ENCODE measurements at places on chromosomes 5 and 9.
A peak's percentile ranks its signal among the peaks of the same experiment; 100 is the strongest.

- no peak for DNase-seq
These were observed 264.2 kb downstream of the TMEM38B start for GRCh38 chr9:105958587-105958986.

GRCh38 chr5:14745188-14745563 is 80.7 kb downstream of the OTULIN start:
- DNase-seq: no peak

DNA sequence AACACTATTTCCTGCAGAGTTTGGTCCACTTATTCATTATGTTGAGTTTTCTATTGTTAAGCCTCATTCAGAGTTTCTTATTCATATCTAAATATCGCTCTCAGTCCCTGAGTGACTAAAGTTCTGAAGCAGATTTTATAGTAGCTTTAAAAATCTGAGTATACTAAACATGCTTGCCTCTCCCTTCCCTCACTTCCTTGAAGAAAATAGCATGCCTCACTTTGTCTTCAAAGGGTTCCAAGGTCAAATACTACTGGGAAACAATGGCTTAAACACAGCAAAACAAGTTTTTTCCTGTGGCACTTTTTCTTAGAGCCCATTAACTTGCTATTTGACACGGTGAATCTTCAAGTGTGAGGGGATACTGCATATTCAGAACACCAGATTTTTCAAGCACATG is 41.1 kb upstream of the DAB2 start:
- DNase-seq: no peak

GRCh38 chr5:122723606-122724352 is 51.1 kb upstream of the SNX2 start:
- peak; percentile 63 for DNase-seq

DNA sequence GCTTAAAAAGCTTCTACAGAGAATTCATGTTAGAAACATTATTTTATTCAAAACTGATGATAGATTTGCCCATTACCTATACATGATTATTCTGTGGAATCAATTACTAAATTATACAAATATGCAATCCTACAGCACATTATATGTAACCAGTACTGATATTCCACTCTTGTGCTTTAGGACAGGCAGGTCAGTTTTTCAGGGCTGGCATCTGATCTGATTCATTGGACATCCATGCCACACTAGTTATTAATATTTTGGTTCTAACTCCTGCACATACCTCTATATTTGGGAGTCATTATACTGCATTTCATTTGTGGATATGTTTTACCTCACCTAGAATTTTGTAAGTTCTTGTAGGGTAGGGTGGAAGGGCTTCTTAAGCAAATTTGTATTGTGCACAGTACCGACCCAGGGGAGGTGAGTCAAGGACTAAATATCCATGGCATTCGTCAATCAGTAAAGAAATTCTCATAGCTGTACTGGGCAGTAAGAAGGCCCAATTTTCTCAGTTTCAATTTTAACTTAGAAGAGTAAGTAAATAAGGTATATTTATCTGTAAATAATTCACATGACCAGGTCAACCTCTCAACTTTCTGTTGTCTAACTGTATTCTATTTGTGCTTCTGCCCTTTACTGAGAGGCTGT is 33.5 kb downstream of the ELOVL7 start:
- no peak for DNase-seq

GRCh38 chr5:169152946-169153345 is 148.0 kb downstream of the SLIT3 start:
- no peak for DNase-seq

DNA sequence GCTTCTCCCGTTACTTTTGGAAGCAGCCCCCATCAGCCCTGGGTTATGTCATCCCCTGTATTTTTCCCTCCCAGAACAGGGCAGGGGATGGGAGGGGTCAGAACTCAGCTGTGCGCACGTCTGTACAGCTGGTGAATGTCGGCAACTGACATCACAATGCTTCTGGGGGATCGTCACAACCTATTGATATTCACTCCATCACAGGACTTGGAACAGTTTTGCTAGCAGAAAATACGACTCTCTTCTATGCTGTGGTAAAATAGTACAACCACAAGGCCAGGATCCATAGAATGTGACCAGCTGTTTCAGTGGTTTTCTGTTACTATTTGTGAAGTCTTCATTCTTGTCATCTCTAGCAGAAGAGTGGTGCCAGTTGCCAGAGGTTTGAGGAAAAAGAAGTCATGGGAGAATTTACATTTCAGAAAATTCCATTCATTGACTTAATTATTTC is 77.1 kb upstream of the KLF4 start:
- DNase-seq: no peak

- DNase-seq: no peak
These were observed 6.1 kb upstream of the C9orf152 start for GRCh38 chr9:110214090-110214489.

- DNase-seq: no peak
These were observed 904.5 kb downstream of the NR2F1-AS1 start for GRCh38 chr5:92676215-92677165.

DNA sequence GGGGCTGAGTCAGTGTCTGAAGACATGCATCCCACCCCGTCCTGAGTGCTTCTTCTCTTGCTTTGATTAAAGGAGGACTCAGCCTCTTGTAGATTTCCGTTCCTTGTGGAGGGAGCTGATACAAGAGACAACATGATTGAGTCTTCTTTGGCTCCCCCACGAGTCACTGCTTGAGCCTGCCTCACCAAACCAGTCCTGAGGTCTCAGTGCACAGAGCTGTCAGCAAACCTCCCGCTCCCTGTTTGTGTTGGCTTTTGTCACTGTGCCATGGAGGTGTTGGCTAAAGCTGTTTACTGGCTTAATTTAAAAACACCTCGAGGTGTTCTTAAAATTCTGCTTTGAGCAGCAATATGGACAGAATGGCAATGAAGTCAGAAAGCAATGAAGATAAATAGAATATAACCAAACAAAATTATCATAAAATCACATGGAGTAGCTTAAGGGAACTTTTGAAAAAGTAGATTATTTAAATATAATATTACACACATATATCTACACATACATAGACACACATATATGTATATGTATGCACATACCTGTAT is 234.1 kb upstream of the ANKRD55 start:
- DNase-seq: no peak

GRCh38 chr9:72880821-72881220 is 72.0 kb downstream of the ALDH1A1 start:
- no peak for DNase-seq

GRCh38 chr5:620152-620551 is 8.0 kb downstream of the CEP72 start:
- DNase-seq: no peak

- DNase-seq: no peak
These were observed 76.4 kb downstream of the MEGF10 start for GRCh38 chr5:127367029-127367428.

GRCh38 chr9:83665580-83666200 is 42.1 kb downstream of the UBQLN1 start:
- DNase-seq: no peak

DNA sequence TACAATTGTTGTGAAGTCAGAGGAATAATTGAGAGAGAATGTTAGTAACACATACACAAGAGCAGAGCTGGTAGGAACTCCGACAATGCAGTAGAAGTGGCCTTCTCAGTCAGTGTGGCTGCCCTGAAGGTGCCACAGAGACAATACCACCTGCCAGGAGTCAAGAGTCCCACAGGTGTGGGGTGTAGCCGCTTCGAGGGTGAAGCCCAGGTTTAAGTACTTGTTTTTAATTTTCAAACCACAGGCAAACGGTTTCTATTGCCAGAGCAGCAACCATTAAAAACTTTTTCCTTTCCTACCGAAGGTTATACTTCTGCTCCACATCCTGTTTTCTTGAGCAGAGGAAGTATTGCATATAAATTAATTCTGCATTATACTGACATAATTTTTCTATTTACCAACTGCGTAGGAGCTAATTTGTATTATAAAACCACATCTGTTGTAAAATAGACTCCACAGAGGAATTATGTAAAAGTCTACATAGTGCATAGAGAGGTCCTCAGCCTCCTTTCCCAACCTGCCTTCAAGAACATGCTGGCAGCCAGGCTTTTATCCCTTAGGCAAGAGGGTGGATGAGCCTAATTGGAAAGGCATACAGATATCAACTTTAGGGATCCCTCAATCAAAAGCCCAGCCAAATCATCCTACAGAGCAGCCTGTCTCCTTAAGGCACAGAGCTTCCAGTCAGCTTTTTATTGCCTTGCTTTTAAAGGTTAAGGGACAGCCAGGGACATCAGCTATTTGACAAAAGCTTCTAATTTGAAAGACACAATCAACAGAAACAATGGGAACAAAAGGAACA is 12.9 kb upstream of the ACTBL2 start:
- no peak for DNase-seq

DNA sequence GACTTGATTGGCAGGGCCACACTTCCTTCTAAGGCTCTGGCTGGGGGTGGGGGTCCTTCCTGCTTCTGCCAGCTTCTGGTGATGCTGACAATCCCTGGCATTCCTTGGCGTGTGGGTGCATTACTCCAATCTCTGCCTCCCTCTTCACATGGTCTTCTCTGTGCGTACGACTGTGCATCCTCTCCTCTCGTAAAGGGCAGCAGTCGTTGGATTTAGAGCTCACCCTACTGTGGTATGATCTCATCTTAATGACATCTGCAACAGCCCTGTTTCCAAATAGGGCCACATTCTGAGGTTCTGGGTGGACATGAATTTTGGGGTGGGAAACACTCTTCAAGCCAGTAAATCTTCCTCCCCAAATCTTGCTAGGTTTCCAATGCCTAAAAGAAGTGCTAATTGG is 36.8 kb downstream of the ROPN1L start:
- no peak for DNase-seq

DNA sequence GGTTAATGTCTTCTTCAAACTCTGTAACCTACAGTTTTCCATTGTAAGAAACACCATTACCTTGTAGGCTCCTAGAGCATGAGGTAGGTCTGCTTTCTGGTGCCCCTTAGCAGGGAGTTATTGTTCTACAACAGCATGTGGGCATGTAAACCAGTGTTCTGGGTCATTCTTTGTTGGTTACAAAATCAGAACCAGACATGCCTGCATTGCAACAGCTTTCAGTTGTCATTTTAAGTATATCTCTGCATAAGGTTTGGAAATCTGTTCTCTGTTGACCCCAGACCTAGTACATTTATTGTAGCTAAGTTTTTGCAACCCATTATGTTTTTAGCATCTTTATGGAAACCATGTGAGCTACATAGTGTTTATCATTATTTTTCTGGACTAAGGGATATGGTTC is 10.9 kb downstream of the RGMB start:
- DNase-seq: no peak

DNA sequence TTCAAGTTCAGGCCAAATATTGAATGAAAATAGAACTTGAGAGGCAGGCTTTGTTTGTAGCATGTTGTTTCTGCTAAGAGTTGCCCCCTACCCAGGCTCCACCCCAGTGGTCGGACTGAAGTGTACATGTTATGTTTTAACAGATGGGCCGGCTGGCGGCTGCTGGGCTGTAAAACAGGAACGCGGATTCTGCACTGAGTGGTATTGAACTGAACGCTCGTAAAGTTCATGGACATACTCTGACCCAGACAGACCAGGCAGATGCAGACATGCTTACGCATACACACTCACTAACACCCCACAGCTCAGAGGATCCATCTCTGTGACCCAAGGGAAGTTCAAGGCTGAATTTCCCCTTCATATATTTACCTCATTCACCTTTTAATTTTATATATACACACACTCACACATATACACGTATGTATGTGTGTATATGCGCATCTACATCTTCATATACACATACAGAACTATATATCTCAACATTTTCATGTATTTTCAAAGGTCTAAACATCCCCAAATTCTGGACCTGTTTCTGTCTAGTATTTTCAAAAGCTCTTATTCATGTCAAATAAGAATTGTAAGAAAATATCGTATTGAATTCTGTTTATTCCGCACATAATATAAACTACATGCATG is 1.4 kb downstream of the MARCHF3 start:
- no peak for DNase-seq

DNA sequence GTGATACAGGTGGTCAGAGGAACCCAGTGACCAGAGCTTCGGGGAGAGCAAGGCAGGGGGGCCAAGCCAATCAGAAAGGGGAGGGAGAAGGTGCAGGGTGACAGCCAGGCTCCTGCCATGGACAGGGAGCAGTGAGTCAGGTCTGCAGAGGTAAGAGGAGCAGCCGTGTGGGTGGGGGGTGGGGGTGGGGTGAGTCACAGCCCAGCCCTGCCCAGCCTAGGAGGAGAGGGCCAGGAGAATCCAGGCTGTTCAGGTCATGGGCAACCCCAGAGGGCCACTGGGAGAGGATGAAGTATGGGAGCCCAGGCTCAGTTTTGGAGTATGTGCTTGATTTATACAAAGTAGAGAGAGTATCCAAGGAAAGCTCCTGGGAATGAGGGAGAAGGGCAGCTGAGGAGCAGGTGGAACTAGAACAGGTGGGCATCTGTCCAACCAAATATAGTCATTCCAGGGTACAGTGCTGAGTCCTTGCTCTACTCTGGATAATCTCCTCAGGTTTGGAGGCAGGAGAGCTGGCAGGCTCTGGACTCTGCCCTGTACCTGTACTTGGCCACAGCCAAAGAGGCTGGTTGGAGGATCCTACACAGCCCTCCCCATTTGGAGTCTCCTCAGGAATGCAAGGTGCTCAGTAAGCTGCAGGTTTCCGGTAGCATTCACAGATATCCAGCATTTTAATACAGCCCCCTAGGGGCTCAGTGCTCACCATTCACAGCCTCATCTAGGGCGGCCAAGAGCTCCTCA is 1.6 kb downstream of the HBEGF start:
- DNase-seq: no peak

- no peak for DNase-seq
These were observed 48.9 kb downstream of the TMOD1 start for GRCh38 chr9:97550386-97550785.

DNA sequence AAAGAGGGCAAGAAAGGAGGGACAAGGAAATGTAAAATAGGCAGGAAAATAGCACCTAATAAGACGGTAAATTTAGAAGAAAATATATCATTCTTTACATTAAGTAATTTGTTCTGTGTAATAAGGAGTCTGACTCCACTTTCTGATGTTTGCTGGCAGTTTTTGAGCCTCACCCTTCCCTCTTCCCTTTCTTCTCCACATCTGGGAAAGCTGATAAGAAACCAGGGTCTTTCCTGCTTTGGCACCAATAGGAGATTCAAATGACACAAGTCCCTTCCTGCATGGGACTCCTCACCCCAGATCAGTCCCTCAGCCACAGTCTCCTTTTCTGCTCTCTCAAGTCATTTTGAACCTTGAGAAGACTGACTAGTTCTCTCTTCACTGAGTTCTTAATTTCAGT is 31.2 kb upstream of the LECT2 start:
- DNase-seq: no peak

DNA sequence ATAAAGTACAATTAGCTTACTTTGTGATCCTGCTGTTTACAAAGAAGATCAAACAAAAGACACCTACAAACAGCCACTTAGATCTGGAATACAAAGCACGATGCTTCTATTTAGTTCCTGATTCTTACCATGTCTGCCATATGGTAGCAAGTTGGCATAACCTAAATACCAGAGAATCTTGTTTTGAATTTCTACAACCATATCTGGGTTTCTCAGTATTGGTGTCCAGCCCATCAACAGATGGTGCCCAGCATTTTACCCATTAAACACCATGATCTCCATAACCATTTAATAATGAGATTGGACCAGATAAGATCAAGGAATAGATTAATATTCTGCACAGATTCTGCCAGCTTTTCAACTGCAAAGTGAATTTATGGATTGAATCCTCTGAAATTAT is 29.8 kb downstream of the SLC24A2 start:
- no peak for DNase-seq

Data from smooth muscle cell of the brain vasculature (primary cell).